ENCODE measurements at places on chromosomes 2 and 18.

GRCh38 chr2:51299370-51299769 is 267.4 kb upstream of the NRXN1 start:
- no peak for DNase-seq

- no peak for DNase-seq
Measured at GRCh38 chr2:42978175-42978886, 185.9 kb upstream of the HAAO start.

DNA sequence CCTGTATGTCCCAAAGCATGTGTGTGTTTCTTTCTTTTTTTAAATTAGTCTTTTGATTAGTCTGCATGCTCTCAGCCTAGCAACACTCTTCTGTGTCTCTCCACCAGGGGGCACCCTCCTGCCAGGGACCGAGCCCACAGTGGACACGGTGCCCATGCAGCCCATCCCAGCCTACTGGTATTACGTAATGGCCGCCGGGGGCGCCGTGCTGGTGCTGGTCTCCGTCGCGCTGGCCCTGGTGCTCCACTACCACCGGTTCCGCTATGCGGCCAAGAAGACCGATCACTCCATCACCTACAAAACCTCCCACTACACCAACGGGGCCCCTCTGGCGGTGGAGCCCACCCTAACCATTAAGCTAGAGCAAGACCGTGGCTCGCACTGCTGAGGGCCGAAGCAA is 93.8 kb downstream of the NRP2 start:
- peak; percentile 24 for DNase-seq

DNA sequence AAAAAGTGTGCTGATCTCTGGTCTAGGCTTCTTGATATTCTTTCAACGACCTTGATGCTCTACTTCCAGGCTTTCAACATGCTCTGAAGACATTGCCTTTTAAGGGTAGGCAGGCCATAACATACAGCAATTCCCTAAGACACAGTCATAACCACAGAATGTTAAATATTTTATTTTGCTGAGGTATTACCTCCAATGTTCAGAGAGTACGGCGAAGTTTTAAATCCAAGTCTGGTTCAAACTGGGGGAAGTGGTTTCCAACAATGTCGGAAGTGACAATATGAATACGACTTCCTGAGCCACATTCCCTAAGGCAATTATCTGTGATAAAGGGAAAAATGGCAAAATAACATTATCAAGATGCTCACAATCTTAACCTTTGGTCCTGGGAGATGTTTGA is 1077.9 kb upstream of the PIK3C3 start:
- no peak for DNase-seq

- no peak for DNase-seq
Measured at GRCh38 chr18:32961538-32961937, 188.7 kb upstream of the KLHL14 start.

DNA sequence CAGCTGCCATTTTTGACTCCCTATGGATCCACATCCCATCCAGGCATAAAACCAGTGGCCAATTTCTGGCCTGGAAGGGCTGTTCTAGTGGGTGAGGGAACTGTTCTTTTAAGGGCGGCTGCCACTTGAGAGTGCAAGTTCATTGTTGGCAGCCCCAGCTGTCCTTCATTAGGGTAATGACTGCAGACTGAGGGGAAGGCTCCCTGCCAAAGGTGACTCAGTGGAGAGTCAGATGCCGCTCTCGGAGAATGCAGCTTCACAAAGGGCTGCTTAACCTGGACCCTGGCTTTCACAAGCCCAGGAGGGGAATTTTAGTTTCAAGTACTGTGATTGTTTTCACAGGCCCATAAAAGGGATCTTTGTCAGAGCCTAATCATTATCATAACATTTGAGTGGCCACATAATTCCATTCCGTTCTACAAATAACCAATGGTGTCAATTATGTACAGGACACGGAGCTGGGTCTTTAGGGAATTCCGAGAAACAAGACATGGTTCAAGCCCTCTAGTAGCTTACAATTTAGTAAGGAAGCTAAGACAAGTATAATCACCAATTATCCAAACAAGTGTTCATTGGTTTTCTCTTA is 235.7 kb downstream of the CDCA7 start:
- no peak for DNase-seq

- no peak for DNase-seq
Measured at GRCh38 chr2:9169349-9170107, 37.1 kb upstream of the ASAP2 start.

- DNase-seq: no peak
Measured at GRCh38 chr18:49274188-49274714, 186.2 kb downstream of the DYM start.

GRCh38 chr2:109260886-109261700 is 132.1 kb downstream of the SH3RF3 start:
- no peak for DNase-seq

DNA sequence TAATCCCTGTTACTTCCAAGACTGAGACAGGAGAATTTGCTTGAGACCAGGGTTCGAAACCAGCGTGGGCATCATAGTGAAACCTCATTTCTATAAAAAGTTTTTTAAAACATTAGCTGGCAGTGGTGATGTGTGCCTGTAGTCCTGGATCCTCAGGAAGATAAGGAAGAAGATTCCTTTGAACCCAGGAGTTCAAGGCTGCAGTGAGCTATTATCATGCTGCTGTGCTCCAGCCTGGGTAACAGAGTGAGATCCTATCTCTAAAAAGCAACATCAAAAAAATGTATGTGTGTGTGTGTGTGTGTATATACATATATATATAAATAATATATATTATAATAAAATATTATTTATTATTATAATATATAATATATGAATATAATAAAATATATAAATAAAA is 1417.6 kb upstream of the CDH2 start:
- no peak for DNase-seq
